ENCODE measurements at places on chromosomes 4 and X. TPM values are rescaled to one million over a fixed set of nuclear protein-coding genes. Genes with fewer than 3 reads are reported as not detected.

- no peak for DNase-seq
Observed at GRCh38 chr4:118972167-118972566, 83.5 kb downstream of the SYNPO2 start.

Gene BMP3
- not detected for total RNA-seq

Gene AMOT
- total RNA-seq = 2.7 TPM

- DNase-seq = no peak
Observed at GRCh38 chr4:116520886-116521285, 564.5 kb downstream of the TRAM1L1 start.

Gene CLDN34
- total RNA-seq = 0.46 TPM

Gene CDX4
- not detected for total RNA-seq

DNA sequence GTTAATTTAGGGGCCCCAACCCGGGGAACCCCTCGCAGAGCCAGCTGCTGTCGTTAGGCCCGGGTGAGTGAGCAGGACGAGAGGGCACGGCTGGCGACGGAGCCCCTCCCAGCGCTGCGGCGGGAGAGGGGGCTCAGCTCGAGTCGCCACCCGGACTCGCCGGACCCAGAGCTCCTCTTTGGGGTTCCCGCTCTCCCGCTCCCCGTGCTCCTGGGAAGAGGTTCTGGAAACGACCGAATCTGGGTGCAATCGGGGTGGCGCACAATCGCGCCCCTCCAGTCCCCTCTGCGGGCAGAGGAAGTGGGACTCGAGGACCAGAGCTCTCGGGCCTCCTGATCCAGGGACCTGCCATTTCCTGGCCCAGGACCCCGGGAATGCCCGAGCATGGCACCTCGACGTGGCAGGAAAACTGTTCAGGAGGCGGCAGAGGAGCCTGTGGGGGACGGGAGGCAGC lies 37.3 kb upstream of the ARAF start:
- DNase-seq = no peak

Gene RTL5
- 2.1 TPM for total RNA-seq

Measured in endothelial cell of umbilical vein (primary cell).